ENCODE measurements at places on chromosomes 11 and 22.
A peak's percentile ranks its signal among the peaks of the same experiment; 100 is the strongest.

GRCh38 chr11:96035740-96036078 lies 111.8 kb upstream of the MTMR2 start:
- no peak for DNase-seq

DNA sequence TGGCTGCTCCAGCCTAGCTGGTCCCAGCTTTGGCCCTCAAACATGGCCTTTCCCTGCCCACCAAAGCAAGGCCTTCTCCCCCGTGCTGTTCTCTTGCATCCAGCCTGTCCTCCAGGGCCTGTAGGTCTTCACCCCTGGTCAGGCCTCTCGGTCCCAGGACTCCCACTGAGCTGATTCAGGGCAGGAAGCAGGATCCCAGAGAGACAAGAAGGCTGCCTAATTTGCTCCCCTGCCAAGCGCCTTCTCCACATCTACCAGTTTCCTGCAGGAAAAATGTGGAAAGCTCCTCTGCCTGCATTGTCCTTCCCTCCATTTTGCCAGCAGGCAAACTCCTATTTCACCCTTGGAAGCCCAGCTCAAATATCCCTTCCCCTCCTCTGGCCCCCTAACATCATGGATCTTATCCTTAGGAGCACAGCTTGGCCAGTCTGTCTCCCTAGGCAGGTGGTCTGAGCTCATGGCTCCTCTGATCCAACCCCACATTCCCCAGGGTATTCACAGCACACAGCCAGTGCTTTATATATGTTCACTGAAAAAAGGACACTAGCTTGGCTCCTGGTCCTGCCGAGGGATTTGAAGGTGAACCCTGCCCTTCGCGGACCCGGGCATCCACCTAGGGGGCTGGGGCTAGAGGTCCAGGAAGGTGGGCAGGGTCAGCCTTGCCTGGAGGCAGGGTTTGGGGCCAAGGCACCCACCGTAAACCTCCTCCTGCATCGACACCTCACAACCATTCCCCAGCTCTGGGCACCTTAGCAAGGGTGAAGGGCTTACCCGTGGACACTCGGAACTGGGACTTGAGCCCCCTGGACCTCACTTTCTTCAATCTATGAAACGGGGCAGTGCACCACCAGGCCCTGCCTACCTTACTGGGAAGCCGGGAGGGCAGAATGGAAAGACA lies 968 bp downstream of the RHBDD3 start:
- DNase-seq = no peak

DNA sequence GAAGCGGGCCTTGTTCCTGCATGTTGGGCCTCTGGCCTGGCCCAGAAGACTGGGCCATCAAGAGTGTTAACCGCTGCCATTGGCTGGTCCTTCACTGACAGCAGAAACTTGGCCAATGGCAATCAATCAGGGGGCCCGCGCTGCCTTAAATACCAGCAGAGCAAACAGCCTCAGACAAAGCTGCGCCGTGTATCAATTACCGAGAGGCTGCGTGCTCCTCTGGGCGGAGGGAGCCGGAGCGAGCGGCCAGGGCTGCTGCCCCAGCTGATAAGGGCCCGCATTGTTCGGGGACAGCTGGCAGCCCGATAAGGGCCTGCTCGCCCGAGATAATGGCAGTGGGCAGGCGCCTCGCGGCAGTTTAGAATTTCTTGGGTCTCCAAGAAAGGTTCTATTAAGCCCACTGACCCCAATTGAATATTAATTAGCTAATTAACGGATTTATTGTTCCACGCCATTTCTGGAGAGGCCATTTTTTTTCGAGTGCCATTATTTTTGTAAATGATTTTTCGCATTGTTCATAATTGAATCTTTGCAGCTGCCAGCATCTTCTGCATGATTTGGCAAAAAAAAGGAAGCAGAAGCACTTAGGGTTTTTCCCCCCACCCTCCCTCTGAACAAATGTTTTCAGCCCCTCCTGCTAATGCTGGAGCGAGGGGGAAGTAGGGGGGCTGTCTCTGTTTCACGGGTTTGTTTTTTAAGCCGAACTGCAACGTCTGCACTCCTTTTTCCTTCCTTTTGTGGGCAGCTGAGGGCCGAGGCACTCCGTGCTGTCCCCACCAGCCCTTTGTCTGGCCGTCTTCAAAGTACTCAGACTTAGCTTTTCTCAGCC lies 37.6 kb upstream of the RIC3 start:
- no peak for DNase-seq

GRCh38 chr11:78562398-78562797 lies 12.3 kb downstream of the NARS2 start:
- DNase-seq = peak; percentile 48

DNA sequence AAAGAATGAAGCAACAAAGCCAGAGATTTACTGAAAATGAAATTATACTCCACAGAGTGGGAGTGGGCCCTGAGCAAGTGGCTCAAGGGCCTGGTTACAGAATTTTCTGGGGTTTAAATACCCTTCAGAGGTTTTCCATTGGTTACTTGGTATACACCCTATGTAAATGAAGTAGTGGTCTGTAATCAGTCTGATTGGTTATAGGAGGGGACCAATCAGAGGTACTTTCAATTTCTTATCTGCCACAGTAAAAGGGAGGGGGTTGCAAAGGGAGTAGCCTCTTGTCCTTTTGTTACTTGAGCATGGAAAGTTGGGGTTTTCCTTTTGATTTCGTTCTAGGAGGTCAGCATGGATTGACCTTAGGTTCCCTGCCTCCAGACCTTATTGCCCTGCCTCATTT lies 63.5 kb downstream of the ATM start:
- DNase-seq = no peak

Data from HFFc6 (cell line).